ENCODE measurements at places on chromosomes 12 and 14. TPM values are rescaled to one million over a fixed set of nuclear protein-coding genes. Genes with fewer than 3 reads are reported as not detected.

DNA sequence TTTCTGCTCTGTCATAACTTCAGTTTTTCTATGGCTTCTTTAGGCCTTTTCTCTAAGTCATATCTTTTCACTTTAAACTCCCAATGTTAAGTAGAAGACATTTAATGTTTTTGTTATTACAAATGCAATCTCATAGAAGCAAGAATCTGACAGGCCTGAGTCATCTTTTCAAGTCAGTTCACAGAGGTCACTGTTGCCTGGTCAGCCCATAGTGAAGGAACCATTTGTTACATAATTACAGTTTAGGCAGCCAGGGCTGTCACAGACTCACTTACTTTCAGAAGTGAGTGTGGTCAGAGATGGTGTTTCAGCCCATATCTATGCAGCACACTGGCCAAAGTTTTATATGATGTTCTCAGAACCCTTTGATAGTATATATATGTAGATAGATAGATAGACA lies 46.5 kb downstream of the CCER1 start:
- no peak for DNase-seq

- no peak for DNase-seq
Measured at GRCh38 chr14:86521843-86522242, 991.9 kb downstream of the FLRT2 start.

DNA sequence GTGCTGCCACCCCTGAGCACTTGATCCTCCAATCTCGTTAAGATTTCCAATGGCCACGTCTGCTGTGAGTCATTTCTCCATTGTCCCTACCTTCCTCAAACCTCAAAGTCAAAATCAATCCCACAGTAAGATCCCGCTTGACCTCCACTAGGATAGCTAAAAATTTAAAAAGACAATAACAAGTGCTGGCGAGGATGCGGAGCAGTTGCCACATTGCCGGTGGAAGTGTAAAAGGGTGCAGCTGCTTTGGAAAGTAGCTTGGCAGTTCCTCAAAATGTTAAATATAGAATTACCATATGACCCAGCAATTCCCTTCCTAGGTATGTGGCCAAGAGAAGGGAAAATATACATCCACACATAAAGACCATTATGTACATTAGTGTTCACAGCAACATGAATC lies 9.5 kb upstream of the BCL7A start:
- DNase-seq: no peak

- DNase-seq: no peak
Measured at GRCh38 chr12:12715459-12716150, 1.6 kb upstream of the CDKN1B start.

DNA sequence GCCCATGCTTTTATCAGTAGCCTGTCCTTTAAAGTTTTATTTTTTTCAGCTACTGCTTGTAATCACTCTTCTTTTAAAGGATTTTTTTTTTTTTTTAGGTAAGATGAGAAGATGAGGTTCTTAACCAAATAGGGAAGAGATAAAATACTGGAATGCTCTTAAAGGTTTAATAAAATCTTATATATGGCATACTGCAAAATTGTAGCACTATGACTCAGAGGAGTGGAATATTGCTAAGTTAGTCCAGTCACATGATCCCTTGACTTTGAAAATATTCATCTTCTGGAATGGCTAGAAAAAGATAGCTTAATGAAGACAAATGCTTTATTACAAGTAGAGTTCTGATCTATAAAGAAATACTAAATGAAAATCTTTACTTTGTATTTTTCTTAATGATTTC lies 116.6 kb downstream of the NAV3 start:
- DNase-seq: no peak

DNA sequence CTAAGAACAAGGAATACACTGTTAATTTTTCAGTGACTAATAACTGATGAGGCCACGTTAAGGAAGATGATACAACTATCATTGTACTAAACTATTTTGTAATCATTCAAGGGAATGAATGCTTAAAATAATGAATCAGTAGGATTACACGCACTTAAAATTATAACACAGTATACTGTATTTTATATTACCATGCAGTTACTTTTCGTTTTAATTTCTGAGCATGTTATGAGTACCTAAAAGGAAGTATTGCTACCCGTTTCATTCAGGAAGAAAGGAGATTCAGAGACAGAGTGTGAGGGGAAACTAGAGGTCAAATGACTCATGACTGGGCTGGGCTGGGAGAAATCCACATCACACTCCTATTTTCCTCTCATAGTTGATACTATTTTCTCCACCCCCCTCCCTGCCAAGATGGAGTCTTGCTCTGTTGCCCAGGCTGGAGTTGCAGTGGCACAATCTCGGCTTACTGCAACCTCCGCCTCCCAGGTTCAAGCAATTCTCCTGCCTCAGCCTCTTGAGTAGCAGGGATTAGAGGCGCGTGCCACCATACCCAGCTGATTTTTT lies 202.0 kb downstream of the PPM1H start:
- DNase-seq: no peak

DNA sequence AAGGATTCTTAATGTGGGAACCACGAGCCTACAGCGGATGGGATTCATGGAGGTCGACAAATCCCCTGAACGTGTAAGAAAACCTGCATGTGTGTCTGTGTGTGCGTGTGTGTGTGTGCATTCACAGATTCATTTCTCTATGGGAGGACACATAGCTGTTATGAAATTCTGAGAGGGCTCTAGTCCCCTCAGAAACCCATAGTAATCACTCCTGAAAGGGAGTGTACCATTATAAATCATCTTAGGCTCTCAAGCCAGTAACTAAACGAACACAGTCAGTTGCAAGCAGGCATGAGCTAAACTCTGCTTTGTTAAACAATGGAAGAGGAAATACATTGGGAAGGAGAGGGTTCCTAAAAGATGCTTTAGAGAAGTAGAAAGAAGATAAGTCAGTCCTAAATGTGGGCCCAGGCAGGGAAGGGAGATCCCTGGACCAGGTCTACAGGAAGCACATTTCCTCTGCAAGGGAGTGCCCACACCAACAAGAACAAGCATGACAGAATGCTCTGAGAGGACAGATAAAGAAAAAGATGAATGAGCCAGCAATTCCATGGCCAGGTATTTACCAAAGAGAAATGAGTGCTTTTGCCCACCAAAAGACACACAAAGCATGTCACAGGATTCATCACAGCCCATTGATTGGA lies 91.3 kb downstream of the ITPR2 start:
- no peak for DNase-seq

DNA sequence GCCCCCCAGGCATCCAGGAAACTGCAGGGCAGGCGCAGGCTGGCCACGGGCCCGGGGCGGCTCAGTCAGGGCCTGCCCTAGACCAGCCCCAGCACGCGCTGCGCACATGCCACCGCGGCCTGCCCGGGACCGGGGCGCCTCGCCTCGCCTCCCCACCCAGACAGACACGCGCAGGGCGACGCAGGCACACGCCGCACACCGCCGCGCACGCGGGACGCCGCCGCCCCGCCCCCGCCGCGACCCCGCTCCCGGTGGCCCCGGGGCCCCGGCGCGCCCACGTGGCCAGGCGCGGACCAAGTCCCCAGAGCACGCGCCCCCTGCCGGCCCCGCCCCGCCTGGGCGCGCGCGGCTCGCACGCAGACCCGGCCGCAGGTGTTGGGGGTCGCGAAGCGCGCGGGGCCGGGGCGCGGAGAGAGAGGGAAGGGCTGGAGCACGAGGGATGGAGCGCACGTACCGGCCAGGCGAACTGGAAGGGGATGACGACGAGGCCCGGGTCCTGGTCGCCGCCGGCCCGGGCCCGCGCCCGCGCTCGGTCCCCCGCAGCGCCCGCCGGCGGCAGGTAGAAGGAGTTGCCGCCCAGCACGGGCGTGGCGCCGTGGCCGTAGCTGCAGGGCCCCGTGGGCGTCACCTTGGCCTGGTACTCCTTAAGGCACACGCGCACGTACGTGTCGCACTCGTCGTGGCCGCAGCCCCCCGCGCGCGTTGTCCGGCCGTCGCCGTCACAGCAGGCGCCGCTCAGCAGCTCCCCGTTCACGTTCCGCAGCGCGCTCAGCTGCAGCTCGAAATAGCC lies 1.1 kb downstream of the JAG2 start:
- DNase-seq: peak; percentile 64

DNA sequence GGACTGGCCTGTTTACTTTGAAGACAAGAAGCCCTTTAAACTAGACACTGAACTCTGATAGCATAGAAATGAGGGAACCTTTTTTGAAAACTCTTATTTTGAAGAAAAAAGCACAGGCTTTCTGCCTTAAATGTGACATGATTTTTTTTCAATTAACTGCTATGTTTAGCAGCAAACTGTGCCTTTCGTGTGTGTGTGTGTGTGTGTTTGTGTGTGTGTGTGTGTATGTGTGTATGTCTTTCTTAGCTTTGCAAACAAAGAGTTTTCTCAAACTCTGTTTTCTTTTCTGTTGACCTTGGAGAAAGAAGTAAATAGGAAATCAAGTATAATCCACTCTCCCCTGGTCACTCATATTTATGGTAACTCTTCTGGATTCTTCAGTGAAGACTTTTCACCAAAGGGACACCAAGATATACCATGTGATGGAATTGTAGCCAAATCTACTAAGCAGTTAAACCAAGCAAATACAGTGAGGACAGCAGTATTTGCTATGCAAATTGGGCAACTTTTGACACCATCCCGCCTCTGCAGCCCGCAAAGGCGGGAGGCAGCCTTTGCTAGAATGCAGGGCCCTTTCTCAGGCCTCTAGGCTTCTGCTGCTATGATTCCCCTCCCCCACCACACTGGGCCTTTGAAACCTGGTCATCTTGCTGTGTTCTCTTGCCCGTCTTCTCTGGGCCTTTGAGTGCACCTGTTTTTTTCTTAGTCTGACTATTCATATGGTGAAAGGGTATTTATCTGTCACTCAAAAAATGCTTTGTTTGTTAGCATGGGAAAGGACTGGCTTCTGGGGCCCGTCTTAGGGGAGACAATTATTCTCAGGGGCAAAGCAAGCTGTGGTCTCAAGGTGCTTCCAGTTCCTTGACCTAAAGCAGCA lies 107.9 kb downstream of the MYRFL start:
- DNase-seq: no peak

DNA sequence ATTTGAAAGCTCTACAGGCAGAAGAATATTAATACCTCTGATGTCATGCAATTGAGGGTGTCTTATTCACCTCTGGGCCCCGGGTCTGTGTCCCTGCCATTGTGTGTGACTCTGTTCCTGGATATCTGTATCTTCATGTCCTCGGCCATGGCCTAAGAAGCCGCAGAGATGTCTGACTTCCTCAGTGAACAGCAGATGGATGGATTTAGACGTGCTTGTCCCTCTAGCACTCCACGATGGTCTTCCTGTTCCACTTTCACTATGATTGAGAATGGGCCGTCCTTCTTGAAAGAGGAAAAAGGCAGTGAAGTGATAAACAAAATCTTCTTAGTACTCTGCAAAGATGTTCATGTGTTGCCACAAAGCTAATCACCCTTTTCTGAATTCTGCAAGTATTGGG lies 217.4 kb downstream of the SLC41A2 start:
- DNase-seq: no peak

- no peak for DNase-seq
Measured at GRCh38 chr14:28767853-28768741, 1.5 kb downstream of the FOXG1 start.

GRCh38 chr12:40988355-40988754 lies 199.8 kb upstream of the PDZRN4 start:
- DNase-seq: no peak

DNA sequence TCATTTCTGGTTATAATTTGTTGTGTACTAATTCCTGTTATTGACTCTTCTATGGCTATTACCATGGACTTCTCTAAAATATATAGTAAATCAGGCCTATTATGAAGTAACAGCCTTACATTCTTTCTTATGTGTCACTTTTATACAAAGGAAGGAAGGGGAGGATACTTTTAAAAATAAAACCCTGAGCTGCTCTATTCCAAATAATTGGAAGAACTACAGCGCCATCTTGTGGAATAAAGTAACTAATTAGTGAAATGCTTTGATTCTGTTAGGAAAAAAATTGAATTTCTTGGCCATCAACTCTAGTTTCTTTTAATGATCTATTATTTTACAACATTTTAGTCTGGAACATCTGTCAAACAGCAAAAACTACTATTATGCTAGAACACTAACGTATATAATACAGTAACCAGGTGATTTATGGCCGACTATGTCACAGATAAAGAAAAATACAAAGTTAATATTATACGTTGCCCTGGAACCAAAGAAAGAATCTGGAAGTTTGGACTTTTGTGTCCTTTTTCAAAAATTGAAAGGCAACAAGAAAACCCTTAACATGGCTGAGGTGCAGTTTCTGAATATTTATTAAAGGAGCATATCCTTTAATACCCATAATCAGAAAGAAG lies 55.0 kb upstream of the NELL2 start:
- DNase-seq: no peak

DNA sequence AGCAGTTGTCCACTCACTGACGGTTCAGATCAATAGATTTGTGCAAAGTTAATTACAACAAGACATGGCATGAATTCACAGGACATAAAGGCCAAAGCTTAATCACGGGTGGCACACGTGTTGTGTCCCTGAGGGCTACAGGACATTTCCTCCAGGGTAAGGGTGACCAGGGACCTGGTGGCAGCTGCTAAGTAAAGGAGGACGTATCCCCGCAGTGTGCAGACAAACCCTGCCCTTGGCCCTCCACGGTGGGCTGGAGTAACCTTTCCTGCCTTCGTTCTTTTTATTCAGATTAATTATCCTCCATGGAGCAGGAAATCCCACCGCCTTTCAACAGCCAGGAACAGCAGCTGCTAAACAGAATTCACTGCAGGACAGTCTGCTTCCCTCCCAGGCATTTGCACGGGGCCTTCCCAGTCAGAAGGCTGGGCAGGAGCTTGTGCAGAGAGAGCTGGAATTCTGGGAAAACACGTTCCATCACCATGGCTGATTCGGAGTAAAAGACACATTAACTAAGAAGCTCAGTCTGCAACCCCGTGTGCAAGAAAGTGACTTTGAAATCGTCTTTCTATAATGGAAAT lies 289.9 kb upstream of the SFSWAP start:
- no peak for DNase-seq

GRCh38 chr14:53472306-53472705 lies 319.2 kb upstream of the DDHD1 start:
- DNase-seq: no peak

DNA sequence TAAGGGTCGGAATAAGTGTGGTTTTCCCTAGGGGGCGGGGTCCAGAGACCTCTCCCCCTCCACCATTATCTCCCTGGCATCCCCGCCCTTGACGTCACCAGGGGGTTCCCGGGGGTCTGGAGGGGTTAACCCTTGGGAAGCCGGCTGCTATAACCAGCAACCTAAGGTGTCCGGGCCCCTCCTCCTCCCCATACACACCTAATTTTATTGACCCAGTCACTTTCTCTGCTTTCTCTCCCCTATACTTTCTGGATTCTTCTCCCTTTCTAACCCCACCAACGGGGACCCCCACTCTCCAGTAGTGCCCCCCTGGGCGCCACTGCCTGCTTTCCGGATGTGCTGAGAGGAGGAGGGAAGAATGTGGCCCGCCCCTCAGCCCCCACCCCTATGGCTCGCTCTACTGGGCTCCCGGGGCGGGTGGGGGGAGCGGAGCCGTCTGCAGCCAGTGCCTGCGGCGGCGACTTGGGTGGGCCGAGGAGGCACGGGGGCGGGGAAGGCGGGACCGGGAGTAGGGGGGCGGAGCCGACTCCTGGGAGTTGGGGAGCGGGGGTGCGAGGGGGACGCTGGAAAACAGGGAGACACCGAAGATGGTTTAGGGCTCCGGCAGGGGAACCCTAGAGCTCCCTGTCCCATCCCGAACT lies 1.8 kb downstream of the GLI1 start:
- peak; percentile 79 for DNase-seq

GRCh38 chr14:97695456-97695981 lies 898.3 kb downstream of the VRK1 start:
- no peak for DNase-seq

Gene IPO4
- total RNA-seq: 14.9 TPM

Gene INHBC
- total RNA-seq: not detected

Gene DAO
- not detected for total RNA-seq

Gene TAS2R43
- not detected for total RNA-seq

Gene RABGGTA
- total RNA-seq: 19.4 TPM

Gene AGAP2
- total RNA-seq: 7.5 TPM

Gene BEGAIN
- total RNA-seq: 0.79 TPM

Gene TAS2R10
- total RNA-seq: not detected

Gene CHGA
- not detected for total RNA-seq
